T-helper 2 cell treated with Interferon-gamma antibody and Interleukin-4, amounts not matched to agents 5 μg/mL and 100 μg/mL, for 36 hours (primary cell): ENCODE measurements at places on chromosomes 12 and 14.
A peak's percentile ranks its signal among the peaks of the same experiment; 100 is the strongest.

- DNase-seq: no peak
These were observed 882.3 kb downstream of the LRFN5 start for GRCh38 chr14:42488965-42489364.

- peak; percentile 60 for DNase-seq
These were observed 46.1 kb downstream of the CYP46A1 start for GRCh38 chr14:99729991-99730875.

GRCh38 chr12:75439048-75439447, 41.5 kb upstream of the GLIPR1 start:
- no peak for DNase-seq

GRCh38 chr12:52494518-52494917, 1.5 kb upstream of the KRT6A start:
- DNase-seq: no peak

DNA sequence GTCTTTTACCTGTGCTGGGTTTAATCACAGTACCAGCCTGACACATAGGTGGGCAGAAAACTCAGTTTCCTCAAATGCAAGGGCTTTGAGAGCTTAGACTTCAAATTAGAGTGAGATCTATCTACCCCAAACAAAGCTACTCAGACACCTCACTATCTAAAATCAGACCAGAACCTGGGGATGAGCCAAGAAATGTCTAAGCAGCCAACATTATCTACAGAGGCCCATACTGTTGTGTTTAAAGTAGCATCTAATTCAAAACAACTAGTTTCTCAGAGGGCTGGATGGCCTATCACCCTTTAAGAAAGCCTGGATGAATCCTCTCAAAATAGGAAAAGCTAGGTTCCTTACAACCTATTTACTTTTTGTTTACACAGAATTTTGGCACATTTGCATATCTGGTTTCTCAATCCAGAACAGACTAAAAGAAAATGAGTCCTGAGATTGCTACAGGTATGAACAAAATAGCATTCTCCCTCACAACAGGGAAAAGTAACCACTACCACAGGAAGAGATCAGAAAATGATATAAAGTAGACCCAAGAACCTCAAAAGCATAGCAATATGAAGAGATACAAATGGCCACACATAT, 142.4 kb downstream of the ZFP36L1 start:
- DNase-seq: no peak

DNA sequence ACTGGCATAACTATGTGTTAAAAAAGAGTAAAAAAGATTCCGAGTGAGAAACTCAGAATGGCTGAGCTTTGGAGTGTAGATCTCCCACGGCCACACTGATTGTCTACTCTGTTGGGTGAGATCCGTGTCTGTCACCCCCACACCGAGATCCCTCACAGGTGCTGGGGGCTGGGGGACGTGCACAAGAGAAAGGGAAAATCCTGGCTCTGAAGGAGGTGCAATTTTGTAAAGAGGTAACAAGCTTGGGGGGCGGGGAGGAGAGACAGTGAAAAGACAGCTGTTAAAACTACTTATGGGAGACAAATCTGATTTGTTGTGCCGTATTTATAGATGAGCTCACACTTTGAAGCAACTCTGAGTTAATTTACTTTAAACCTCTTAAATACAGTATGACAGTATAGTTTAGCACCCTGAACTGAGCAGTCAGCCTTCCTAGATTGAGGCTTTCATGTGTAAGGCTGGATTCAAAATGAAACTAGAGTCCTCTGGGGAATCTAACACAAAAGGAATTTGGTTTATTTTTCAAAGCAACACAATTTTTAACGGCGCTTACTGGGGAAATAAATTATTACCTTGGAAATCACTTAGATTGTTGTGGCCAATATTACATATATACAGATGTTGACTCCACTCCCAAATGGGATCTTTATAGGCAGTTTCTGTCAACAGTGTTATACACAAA, 167.4 kb upstream of the RGS6 start:
- DNase-seq: no peak
